ENCODE measurements at places on chromosomes 4 and X.

DNA sequence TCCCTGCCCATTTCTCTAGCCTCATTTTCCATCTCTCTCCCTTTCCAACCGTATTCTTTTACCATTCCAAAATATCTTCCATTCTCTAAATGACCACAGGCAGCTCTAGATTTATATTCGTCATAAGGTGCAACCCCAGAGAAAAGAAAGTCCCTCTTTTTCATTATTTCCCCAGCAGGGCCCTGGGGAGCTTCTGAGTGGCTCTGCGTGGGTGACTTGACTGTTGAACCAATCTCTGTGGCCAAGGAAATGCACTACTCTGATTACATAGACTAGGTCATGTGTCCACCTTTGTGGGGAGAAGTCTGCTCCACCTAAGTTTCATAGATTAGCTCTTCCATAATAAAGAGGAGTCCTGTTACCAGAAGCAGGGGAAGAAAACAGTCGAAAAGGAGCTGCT, 51.4 kb downstream of the ATOH1 start:
- no peak for DNase-seq

DNA sequence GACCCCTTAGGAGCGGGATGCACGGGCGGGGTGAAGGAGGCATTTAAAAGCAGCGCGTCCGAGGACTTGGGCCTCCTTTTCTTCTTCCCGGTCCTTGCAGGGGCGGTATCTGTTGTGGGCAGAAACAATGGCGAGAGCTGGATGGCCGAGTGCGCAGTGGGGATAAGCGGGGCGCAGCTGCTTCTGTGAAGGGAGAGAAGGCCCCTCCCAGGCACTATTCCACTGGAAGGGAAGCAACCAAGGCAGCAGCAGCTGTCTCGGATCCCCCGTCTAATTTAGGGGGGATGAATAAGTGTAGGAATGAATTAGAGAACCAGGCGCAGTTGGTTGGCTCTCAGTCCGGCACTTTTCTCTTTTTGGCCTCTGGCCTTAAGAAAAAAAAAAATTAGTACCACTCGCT, 995 bp downstream of the SMARCA5 start:
- DNase-seq = peak; percentile 10

DNA sequence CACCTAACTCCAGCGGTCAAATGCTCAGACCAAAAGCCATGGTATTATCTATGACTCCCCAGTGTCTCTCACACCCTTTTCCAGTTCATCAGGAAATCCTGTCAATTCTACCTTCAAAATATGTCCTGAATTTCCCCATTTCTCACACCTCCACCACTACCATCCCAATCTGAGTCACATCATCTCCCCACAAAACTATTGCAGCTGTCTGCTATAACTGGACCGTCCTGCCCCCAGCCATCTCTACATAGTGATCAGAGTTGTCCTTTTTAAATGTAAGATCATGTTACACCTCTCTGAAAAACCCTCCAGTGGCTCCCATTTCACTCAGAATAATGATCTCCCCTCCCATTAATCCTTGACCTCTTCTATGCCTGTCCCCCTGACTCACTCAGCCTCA, 6.8 kb upstream of the ODAPH start:
- DNase-seq = no peak

DNA sequence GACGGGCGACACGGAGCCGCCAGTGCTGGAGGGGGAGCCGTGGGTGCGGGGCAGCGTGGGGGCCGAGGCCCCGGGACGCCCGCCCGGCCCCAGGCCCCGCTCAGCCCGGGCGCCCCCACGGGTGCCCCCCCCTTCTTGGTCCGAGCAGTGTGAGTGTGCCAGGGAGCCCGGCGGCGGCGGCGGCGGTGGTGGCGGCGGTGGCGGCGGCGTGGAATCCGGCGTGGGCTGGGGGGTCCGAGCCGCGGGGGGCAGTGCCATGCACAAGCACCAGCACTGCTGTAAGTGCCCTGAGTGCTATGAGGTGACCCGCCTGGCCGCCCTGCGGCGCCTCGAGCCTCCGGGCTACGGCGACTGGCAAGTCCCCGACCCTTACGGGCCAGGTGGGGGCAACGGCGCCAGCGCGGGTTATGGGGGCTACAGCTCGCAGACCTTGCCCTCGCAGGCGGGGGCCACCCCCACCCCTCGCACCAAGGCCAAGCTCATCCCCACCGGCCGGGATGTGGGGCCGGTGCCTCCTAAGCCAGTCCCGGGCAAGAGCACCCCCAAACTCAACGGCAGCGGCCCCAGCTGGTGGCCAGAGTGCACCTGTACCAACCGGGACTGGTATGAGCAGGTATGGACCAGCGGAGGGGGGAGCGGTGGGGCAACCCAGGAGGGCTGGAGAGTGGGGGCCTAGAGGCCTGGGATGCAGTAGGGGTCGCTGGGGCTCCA, 466 bp downstream of the DLG3 start:
- DNase-seq = no peak

- DNase-seq = no peak
Measured at GRCh38 chr4:74117024-74117534, 18.1 kb upstream of the CXCL2 start.

- no peak for DNase-seq
Measured at GRCh38 chrX:77347572-77347971, 99.6 kb upstream of the FGF16 start.

GRCh38 chrX:8684201-8684965, 47.6 kb downstream of the ANOS1 start:
- no peak for DNase-seq
